ENCODE measurements at places on chromosomes 2 and 18.

DNA sequence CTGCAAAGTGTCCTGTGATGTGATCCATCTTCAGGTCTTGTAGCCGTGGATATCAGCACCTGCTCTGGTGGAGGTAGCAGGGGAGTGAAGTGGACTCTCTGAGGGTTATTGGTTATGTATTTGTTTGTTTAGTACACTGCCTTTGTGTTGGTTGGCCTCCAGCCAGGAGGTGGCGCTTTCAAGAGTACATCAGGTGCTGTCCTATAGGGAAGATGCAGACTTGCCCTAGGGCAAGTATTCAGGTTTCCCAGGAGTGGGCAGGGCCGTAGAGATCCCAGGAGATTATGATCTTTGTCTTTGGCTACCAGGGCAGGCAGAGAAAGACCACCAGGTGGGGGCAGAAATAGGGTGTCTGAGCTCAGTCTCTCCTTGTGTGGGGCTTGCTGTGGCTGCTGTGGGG, 411.8 kb downstream of the SOX11 start:
- DNase-seq = peak; percentile 44

GRCh38 chr18:36636237-36636817, 192.5 kb downstream of the TPGS2 start:
- no peak for DNase-seq

DNA sequence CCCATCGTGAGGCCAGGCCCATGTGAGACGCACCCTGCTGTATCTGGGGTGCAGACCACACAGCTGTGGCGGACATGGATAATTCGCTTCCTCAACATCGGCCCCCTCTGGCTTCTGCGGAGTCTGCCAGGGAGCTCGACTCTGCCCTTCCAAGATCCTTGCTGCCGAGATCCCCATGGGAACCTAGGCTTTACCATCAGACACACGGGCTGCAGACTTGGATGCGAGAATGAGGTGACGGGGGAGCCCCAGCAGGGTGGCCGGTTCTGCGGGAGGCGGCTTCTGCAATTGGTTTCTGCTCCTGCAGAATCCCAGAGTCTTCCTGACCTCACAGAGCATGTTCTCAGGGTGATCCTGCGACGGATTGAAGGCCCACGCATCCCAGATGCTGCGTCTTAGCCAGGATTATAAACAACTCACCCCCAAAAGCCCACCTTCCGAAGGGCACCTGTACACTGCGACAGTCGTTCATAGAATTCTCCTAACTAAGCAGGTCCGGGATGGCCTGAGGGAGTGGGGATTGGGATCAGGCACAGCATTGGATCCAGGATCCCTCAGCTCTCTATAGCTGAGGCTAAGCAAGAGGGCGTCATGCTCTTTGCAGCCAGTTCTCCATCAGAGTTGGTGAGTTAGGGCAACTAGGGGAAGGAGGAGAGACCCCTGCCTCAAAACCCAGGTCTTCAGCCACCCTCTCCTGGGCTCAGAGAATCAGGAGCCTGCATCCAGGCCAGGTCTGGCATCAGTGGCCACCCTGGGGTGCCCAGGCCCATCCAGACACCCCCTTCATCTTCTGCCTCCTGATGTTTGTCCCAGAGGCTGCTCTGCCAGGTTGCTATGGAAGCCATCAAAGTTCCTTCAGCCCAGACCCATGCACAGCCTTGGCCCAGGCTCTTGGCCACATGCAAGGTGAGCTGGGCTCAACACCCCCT, 74.7 kb upstream of the SNTG2 start:
- DNase-seq = no peak

- no peak for DNase-seq
These were observed 51.0 kb downstream of the LAMA3 start for GRCh38 chr18:23740105-23740830.

DNA sequence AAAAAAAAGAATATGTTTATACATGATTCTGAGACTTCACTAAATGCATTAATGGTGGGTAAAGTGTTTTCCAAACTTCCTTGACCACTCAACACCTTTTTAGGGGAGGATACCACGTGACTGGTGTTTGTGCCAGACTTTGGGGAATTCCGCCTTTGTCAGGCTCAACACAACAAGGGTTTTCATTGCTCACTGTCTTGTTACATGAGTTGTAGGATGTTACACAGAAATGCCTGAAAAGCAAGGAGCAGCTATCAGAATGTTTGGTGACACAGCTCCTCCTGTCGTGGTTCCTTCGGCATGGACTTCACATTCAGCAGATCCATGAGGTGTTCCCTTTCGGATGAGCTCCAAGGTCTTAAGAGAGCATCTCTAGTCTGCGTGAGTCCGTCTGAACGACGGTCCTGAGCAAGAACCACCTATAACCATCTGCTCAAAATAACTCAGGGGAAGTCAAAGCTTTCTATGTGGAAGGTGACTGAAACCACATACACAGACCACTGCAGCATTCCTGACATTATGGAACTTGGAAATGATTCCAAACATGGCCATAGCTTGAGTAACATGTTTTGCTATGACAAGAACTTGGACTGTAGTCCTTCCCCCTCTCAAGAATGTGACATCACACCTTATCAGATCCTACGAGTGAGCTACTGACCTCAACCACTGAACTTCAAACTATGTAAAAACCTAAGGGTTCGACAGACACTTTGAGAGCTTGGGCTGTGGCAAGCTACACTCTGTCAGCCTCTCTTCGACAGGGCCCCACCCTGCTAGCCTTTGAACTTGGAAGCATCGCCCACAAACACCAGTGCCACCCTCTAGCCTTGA, 57.5 kb downstream of the MCFD2 start:
- no peak for DNase-seq

DNA sequence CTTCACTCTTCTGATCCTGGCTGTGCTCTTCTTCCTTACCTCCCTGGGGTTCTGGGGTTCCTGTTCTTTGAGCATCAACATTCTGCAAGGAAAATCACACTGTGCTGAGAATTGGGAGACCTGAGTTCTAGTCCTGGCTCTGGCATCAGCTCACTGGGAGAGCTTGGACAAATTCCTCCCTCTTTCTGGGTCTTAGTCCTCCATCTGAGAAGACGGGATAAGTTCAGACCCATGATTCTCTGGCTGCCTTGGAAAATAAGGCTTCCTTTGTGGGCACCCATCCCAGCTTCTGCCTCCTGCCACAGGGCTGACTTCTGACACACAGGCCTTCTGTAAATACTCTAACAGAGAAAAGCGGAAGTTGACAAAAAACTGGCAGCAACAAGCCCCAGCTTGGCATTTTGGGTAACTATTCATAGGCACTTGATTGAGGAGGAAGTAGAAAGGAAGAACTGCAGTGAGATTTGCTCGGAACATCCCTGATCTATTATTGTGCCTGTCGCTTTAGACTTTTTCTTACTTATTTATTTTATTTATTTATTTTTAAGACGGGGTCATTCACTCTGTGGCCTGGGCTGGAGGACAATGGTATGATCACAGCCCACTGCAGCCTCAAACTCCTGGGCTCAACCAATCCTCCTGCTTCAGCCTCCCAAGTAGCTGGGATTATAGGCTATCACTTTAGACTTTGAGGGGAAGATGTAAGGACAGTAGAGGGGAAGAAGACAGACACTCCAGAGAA, 7.9 kb downstream of the PCBP1 start:
- peak; percentile 26 for DNase-seq
